Sciatic nerve (tissue), 2 donors: ENCODE measurements at places on chromosomes 16 and 17. TPM values are rescaled to one million over a fixed set of nuclear protein-coding genes. Genes with fewer than 3 reads are reported as not detected.

The CFAP52 gene
- total RNA-seq, result not detected

The TMEM219 gene
- 82.4 TPM for total RNA-seq

The PDE6G gene
- not detected for total RNA-seq

The HID1 gene
- total RNA-seq, result 16.1 TPM

The C17orf100 gene
- 2.1 TPM for total RNA-seq
